ENCODE measurements at places on chromosomes 2 and 18. TPM values are rescaled to one million over a fixed set of nuclear protein-coding genes. Genes with fewer than 3 reads are reported as not detected.

- H3K36me3 ChIP-seq: no peaks in the 10 kb centered on the region
- peaks cover 2% of the 10 kb centered on the region for H3K4me1 ChIP-seq
- peak within 1 kb of the TSS; percentile 94 for H3K27ac ChIP-seq
- H3K27me3 ChIP-seq: no peaks in the 10 kb centered on the region
- H3K4me3 ChIP-seq: peak within 1 kb of the TSS; percentile 82
Observed at GRCh38 chr18:11981192-11981542, at the start of gene IMPA2. IMPA2 (plus strand) TSS chr18:11981507; CDS start chr18:11981670, 163 bp downstream.

GRCh38 chr2:12032975-12033374, 286.5 kb downstream of the LPIN1 start:
- no peak for DNase-seq
- H3K27me3 ChIP-seq: no peaks in the 10 kb centered on the region
- no peak overlapping the region for H3K4me3 ChIP-seq
- H3K36me3 ChIP-seq: no peaks in the 10 kb centered on the region
- no peak overlapping the region for H3K27ac ChIP-seq

GRCh38 chr18:78082816-78083215, 833.2 kb downstream of the GALR1 start:
- no peaks in the 10 kb centered on the region for H3K27me3 ChIP-seq
- no peak overlapping the region for H3K4me3 ChIP-seq
- DNase-seq: peak; percentile 45
- H3K36me3 ChIP-seq: no peaks in the 10 kb centered on the region
- H3K27ac ChIP-seq: no peak overlapping the region
- no peaks in the 10 kb centered on the region for H3K4me1 ChIP-seq

- H3K4me3 ChIP-seq: no peak overlapping the region
- H3K36me3 ChIP-seq: peaks cover 60% of the 10 kb centered on the region
- no peak overlapping the region for H3K27ac ChIP-seq
- no peak for DNase-seq
- no peaks in the 10 kb centered on the region for H3K4me1 ChIP-seq
Observed at GRCh38 chr2:127308586-127309138, 14.7 kb upstream of the ERCC3 start.

The AMER3 gene
- 1.2 TPM for total RNA-seq

- no peak overlapping the region for H3K4me3 ChIP-seq
- H3K27ac ChIP-seq: no peak overlapping the region
- no peaks in the 10 kb centered on the region for H3K36me3 ChIP-seq
- H3K27me3 ChIP-seq: no peaks in the 10 kb centered on the region
Observed at GRCh38 chr18:58605027-58606020, 23.6 kb downstream of the ALPK2 start.

The AFF3 gene
- 0.75 TPM for total RNA-seq

The RNF25 gene
- 28.4 TPM for total RNA-seq

DNA sequence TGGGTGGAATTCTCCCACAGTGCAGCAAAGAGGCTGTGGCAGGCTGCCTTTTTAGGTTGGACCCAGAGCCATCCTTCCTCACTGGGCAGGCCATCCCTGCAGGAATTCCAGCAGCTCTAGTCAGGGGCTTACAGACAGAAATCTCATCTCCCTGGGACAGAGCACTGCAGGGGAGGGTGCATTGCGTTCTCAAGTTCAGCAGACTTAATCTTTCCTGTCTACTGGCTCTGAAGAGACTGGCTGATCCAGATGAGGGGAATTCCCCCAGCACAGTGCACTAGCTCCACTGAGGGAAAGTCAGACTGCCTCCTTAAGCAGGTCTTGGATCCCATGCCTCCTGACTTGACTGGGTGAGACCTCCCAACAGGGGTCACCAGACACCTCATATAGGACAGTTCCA, 899.7 kb upstream of the VRK2 start:
- no peak overlapping the region for H3K27ac ChIP-seq
- no peaks in the 10 kb centered on the region for H3K36me3 ChIP-seq
- no peaks in the 10 kb centered on the region for H3K27me3 ChIP-seq

The RBKS gene
- total RNA-seq: 3.4 TPM

GRCh38 chr18:71583252-71583651, 960.9 kb downstream of the CBLN2 start:
- H3K36me3 ChIP-seq: no peaks in the 10 kb centered on the region
- no peak overlapping the region for H3K27ac ChIP-seq
- no peak overlapping the region for H3K4me3 ChIP-seq
- H3K27me3 ChIP-seq: no peaks in the 10 kb centered on the region

- H3K27me3 ChIP-seq: no peaks in the 10 kb centered on the region
- H3K36me3 ChIP-seq: peaks cover 87% of the 10 kb centered on the region
- no peak overlapping the region for H3K4me3 ChIP-seq
- DNase-seq: no peak
- H3K4me1 ChIP-seq: peaks cover 5% of the 10 kb centered on the region
- H3K27ac ChIP-seq: no peak overlapping the region
Observed at GRCh38 chr2:38583524-38583923, 19.2 kb downstream of the HNRNPLL start.

GRCh38 chr2:185069107-185069506, 470.8 kb downstream of the ZNF804A start:
- no peak for DNase-seq
- no peaks in the 10 kb centered on the region for H3K36me3 ChIP-seq
- no peak overlapping the region for H3K27ac ChIP-seq

The SUMO1 gene
- total RNA-seq: 168 TPM

DNA sequence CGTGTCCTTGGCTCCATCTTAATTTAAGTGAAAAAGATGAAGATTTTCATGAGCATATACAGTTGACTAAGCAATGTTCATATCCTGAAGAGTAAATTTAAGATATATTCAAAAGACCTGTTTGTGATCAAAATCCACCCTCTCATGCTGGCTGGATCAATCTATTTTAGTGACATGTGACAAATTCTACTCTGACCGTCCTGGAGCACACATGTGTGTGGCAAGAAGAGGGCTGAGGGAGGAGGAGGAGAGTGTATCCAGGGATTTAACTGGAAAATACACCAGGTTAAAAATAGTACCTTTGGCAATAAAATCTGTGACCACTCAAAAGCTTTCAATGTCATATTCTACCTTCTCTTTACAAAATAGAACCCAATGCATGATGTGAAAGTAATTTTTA, 228.7 kb downstream of the PID1 start:
- H3K27me3 ChIP-seq: no peaks in the 10 kb centered on the region
- H3K36me3 ChIP-seq: no peaks in the 10 kb centered on the region
- H3K4me3 ChIP-seq: no peak overlapping the region
- no peaks in the 10 kb centered on the region for H3K4me1 ChIP-seq
- H3K27ac ChIP-seq: no peak overlapping the region
- DNase-seq: no peak

DNA sequence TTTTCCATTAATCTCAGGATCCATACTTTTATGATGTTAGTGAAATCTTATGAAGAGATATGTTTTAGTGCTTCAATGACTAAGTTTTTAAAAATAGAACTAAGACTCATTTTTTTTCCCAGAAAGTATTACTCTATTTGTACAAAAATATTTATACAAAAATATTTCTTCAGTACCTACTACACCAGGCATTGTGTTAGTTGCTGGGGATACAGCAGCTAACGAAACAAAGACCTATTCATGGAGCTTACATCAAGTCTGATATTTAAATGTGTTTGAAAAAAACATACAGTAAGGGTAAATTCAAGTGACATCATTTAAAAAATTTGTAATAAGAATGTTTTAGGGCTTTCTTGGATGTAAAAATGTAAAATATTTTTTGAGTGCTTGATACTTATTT, 11.6 kb downstream of the VAPA start:
- DNase-seq: no peak
- no peak overlapping the region for H3K27ac ChIP-seq
- no peak overlapping the region for H3K4me3 ChIP-seq
- peaks cover 9% of the 10 kb centered on the region for H3K4me1 ChIP-seq
- H3K27me3 ChIP-seq: no peaks in the 10 kb centered on the region

The CAB39 gene
- total RNA-seq: 41.4 TPM

- no peaks in the 10 kb centered on the region for H3K27me3 ChIP-seq
- H3K27ac ChIP-seq: peak overlapping the region; percentile 32
- no peaks in the 10 kb centered on the region for H3K36me3 ChIP-seq
- no peak overlapping the region for H3K4me3 ChIP-seq
Observed at GRCh38 chr2:133422931-133423351, 145.3 kb downstream of the NCKAP5 start.

The VAMP5 gene
- 6.3 TPM for total RNA-seq

DNA sequence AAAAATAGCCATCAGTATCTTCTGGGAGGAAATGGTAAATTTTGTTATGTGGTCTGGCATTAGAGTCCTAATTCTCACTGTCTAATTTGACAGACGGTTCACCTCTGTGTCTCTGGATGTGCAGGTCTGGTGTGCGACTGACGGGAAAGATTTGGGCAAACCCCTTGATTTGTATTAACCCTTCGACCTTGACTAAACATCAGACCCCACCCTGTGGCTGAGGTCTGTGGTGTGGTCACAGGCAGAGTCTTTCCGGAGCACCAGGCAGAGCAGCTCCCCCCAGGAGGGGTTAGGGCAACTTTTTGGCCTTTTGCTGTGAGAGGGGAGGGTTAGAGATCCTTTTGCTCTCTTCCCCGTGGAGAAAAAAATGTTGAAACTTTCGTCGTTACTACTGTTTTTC, 6.4 kb downstream of the TWIST2 start:
- H3K27ac ChIP-seq: no peak overlapping the region
- H3K4me1 ChIP-seq: no peaks in the 10 kb centered on the region
- no peaks in the 10 kb centered on the region for H3K36me3 ChIP-seq
- H3K4me3 ChIP-seq: no peak overlapping the region
- peak; percentile 31 for DNase-seq
- peaks cover 46% of the 10 kb centered on the region for H3K27me3 ChIP-seq

- no peaks in the 10 kb centered on the region for H3K27me3 ChIP-seq
- H3K4me1 ChIP-seq: no peaks in the 10 kb centered on the region
- no peak for DNase-seq
- H3K27ac ChIP-seq: no peak overlapping the region
- H3K4me3 ChIP-seq: no peak overlapping the region
- H3K36me3 ChIP-seq: no peaks in the 10 kb centered on the region
Observed at GRCh38 chr2:158315803-158316414, 140.6 kb downstream of the CCDC148 start.

GRCh38 chr2:41728788-41729338, 319.0 kb upstream of the PKDCC start:
- H3K36me3 ChIP-seq: no peaks in the 10 kb centered on the region
- no peak overlapping the region for H3K27ac ChIP-seq
- H3K4me1 ChIP-seq: peaks cover 46% of the 10 kb centered on the region
- H3K4me3 ChIP-seq: no peak overlapping the region
- no peak for DNase-seq
- no peaks in the 10 kb centered on the region for H3K27me3 ChIP-seq

The DNAJC10 gene
- total RNA-seq: 203 TPM

- DNase-seq: no peak
- H3K4me3 ChIP-seq: peak overlapping the region; percentile 98
- no peaks in the 10 kb centered on the region for H3K27me3 ChIP-seq
- peak overlapping the region; percentile 63 for H3K27ac ChIP-seq
Observed at GRCh38 chr2:113755835-113756354, 547 bp downstream of the SLC35F5 start.

GRCh38 chr2:84603911-84604310, 87.6 kb downstream of the DNAH6 start:
- no peak overlapping the region for H3K27ac ChIP-seq
- DNase-seq: no peak
- no peaks in the 10 kb centered on the region for H3K27me3 ChIP-seq
- H3K36me3 ChIP-seq: no peaks in the 10 kb centered on the region
- no peak overlapping the region for H3K4me3 ChIP-seq

GRCh38 chr2:176999301-176999700, 213.3 kb upstream of the HNRNPA3 start:
- H3K36me3 ChIP-seq: no peaks in the 10 kb centered on the region
- H3K27me3 ChIP-seq: no peaks in the 10 kb centered on the region
- peaks cover 9% of the 10 kb centered on the region for H3K4me1 ChIP-seq
- H3K4me3 ChIP-seq: no peak overlapping the region

DNA sequence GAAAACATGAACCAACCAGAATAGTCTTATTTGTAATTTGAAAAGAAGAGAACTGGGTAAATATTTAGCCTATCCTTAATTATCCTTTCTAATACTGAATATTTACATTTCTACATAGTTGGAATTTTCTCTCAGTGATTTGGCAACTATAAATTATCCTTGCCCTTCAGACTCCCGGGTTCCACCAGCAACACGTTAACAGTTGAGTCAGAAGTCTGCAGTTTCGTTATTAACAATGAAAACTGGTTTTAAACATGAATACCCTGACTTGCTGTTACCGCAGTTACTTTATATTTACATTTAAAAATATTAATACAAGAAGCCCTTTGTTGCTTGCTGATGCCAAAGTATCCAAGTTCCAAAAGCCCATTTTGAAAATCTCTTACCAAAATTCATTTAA, 673.0 kb downstream of the ARHGAP15 start:
- no peak for DNase-seq
- H3K27ac ChIP-seq: no peak overlapping the region
- no peaks in the 10 kb centered on the region for H3K27me3 ChIP-seq
- H3K4me3 ChIP-seq: no peak overlapping the region
- H3K4me1 ChIP-seq: no peaks in the 10 kb centered on the region
- H3K36me3 ChIP-seq: no peaks in the 10 kb centered on the region

DNA sequence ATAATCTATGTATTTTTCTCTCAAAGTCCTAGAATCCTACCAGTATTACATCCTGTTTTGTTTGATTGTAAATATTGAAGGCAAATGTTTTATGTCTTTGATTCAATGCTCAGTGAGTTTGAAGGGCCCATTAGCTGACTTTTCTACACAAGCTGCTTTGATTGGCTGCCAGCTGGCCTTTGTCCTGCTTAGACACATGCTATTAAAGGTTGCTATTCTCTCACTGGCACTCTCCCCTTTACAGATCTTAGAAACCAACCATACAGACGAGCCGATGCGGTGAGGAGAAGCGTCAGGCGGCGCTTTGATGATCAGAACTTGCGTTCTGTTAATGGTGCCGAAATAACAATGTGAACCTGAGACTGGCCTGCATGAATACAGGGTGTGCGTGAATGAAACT, 69.7 kb downstream of the PRPF40A start:
- peak overlapping the region; percentile 50 for H3K27ac ChIP-seq
- peaks cover 86% of the 10 kb centered on the region for H3K36me3 ChIP-seq
- no peak for DNase-seq
- H3K4me3 ChIP-seq: no peak overlapping the region

- no peak overlapping the region for H3K27ac ChIP-seq
- no peaks in the 10 kb centered on the region for H3K27me3 ChIP-seq
- no peak for DNase-seq
- peaks cover 11% of the 10 kb centered on the region for H3K4me1 ChIP-seq
- H3K36me3 ChIP-seq: peaks cover 21% of the 10 kb centered on the region
- H3K4me3 ChIP-seq: no peak overlapping the region
Observed at GRCh38 chr2:218722419-218722818, 11.8 kb downstream of the TTLL4 start.

The LYPD1 gene
- 2.0 TPM for total RNA-seq

DNA sequence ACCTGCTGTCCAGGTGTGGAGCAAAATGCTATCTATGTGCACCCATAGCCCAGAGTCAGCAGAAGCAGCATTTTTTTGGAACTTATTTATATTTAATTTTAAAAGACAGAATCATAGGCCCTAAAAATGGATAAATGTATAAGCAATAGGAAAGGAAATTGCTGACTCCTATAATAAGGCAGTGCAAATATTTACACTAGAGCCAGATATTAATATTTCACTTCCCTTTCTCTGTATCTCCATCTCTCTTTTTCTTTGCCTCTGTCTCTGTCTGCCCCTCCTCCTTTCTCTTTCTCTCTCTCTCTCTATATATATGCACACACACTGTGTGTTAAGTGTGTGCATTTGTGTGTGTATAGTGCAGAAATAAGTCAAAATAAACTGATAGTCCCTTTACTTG, 375.6 kb downstream of the SOX11 start:
- H3K27me3 ChIP-seq: no peaks in the 10 kb centered on the region
- no peak overlapping the region for H3K27ac ChIP-seq
- no peak for DNase-seq
- H3K4me3 ChIP-seq: no peak overlapping the region
- peaks cover 7% of the 10 kb centered on the region for H3K4me1 ChIP-seq

- no peaks in the 10 kb centered on the region for H3K27me3 ChIP-seq
- no peak overlapping the region for H3K27ac ChIP-seq
- no peak for DNase-seq
- no peaks in the 10 kb centered on the region for H3K36me3 ChIP-seq
- H3K4me1 ChIP-seq: no peaks in the 10 kb centered on the region
- no peak overlapping the region for H3K4me3 ChIP-seq
Observed at GRCh38 chr2:140797718-140798117, 1333.1 kb downstream of the LRP1B start.

The ADGRF3 gene
- total RNA-seq: 0.27 TPM
